ENCODE measurements at places on chromosomes 1 and 21. TPM values are rescaled to one million over a fixed set of nuclear protein-coding genes. Genes with fewer than 3 reads are reported as not detected.

GRCh38 chr1:246798107-246798506, 73.9 kb downstream of the SCCPDH start:
- DNase-seq: no peak

GRCh38 chr1:187921426-187921825, 1092.7 kb downstream of the PLA2G4A start:
- no peak for DNase-seq

GRCh38 chr1:206725109-206725963, 40.6 kb downstream of the MAPKAPK2 start:
- DNase-seq: peak; percentile 35

- DNase-seq: no peak
Observed at GRCh38 chr1:236370420-236370819, 23.7 kb upstream of the EDARADD start.

GRCh38 chr1:153397051-153397923, 6.4 kb upstream of the S100A8 start:
- no peak for DNase-seq

AMPD1 gene
- not detected for total RNA-seq

DNA sequence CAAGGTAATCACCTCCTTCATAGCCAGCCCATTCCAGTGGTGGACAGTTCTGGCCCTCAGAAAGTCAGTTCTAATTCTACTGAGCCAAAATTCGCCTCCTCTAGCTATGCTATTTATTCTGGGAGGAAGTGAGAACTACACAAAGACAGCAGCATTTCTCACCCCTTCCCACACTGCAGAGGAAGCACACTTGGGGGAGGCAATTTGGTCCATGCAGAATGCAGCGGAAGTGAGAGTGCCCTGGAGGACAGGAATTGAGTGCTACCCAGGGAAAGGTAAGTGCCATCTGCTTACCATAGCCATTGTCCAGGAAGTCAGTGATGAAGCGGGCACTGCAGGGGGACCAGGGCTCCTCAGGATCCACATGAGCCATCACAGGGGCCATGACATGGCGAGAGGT, 3.7 kb downstream of the ADAMTS4 start:
- no peak for DNase-seq

RHBG gene
- total RNA-seq: not detected

DNA sequence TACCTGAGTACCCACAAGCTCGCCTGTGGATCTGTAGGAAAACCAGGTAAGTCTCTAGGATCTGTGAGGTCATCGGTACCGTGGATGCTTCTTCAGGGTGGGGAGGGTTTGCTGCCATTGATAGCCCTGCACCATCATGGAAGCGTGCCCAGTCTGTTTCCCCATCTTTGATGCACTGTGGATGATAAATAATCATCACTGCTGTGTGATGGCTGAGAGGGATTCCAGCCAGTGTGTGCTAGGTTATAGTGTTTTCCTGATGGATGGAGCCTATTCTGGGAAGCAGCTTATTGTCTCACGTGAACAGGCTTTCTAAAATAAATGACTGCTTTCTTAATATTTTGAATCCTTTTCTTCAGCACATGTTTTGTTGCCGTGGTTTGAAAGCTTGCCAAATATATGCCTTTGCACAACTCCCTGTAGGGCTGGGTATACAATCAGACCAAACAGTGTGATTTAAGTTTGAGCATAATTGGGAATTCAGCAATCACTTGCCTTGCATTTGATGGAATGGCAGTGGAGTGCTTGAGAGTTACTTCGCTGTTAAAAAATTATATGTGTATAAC, 113.8 kb downstream of the CAMTA1 start:
- peak; percentile 8 for DNase-seq

GPR161 gene
- 5.4 TPM for total RNA-seq

NLRP3 gene
- total RNA-seq: 3.1 TPM

GRCh38 chr1:82762829-82763532, 962.2 kb downstream of the ADGRL2 start:
- DNase-seq: no peak

- peak; percentile 99 for DNase-seq
Observed at GRCh38 chr1:225700164-225700821, 47.4 kb upstream of the ENAH start.

DNA sequence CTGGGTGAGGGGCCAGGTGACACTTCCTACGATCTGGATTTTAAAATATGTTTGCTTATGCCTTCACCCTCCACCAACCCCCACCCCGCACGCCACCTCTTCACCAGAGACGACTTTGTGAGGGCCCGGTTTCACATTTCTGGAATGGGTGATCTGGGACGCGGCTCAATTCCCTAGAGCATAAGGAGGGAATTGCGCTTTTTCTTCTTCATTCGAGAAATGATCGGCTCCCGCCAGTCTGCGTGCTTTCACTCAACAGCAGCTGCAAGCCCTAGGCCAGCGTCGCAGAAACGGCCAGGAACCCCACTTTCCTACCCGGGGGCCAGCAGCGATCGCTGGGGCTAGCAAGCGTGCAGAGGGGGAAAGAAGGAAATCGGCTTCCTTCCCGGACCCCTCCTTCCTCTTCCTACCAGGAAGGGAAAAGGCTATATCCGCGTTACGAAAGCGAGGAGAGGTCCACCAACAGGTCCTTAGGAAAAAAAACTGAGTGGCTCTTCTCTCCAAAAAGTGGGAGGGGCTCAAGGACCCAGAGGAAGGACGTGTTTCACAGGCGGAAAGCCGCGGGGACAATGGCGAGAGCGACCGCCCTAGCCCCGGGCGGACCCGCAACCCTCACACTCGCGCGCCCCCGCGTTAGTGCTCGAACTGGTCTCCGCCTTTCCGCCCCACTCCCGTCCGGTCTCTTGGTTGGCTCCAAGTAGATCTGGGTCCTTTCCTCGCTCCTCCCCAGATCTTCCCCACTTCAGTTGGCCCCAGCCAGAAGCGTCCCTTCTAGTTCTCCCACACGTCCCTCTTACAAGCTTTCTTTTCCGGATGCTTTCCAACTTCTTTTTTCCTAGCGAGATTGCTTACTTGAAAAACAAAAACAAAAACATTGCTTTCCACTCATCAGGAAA, 1.1 kb upstream of the ADAMTS1 start:
- peak; percentile 85 for DNase-seq

CFAP74 gene
- total RNA-seq: 0.10 TPM

DNA sequence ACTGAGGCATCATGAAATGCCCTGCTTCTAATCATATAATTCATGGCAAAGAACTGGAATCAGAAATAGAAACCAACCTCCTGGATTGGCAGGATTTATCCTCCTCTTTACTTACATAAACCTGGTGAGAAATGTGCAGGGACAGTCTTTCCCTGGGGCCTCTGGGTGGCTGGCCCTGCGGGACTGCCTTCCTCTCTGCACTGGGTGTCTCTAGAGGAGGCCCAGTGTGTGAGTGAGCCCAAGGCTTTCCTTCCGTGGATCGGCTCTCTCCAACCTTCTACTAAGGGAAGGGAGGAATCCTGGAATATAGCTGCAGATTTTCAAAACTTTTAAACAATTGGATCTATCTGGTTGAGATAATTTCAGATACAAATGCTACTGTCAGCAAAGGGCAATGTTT, 11.4 kb upstream of the ATP1A1 start:
- DNase-seq: no peak

DNA sequence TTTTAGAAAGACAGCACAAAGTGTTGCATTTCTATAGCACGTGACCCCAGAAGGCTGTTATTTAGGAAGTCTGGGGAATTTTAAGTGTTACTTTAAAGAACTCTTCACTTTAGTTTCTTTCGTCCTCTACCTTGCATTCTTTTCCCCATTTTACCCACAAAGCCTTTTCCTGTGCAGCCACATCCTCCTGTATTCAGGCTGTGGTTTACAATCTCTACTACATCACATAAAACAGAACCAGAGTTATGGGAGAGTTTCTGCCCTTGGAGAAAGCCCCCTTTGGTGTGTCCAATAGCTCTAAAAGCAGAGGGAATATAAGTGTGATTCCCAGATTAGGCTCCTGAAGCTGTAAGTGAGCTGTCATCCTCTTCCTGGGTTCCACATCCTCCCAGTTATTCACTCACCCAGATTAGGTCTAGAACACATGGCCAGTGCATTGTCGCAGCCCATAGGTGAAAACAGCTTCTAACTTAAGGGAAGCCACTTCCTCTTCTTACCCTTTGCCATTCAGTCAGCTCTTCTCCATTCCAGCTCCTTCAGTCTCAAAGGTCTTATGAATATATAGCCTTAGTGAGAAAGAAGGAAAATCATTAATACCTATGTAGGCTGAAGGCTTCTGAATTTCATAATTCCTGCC, 171.1 kb downstream of the PIGK start:
- no peak for DNase-seq

PCNX2 gene
- 6.0 TPM for total RNA-seq

- DNase-seq: no peak
Observed at GRCh38 chr1:162072740-162073139, 3.2 kb downstream of the NOS1AP start.

GRCh38 chr1:222772996-222773379, 36.0 kb downstream of the FAM177B start:
- DNase-seq: peak; percentile 64

- no peak for DNase-seq
Observed at GRCh38 chr1:22750685-22751051, 40.0 kb downstream of the EPHB2 start.

DNA sequence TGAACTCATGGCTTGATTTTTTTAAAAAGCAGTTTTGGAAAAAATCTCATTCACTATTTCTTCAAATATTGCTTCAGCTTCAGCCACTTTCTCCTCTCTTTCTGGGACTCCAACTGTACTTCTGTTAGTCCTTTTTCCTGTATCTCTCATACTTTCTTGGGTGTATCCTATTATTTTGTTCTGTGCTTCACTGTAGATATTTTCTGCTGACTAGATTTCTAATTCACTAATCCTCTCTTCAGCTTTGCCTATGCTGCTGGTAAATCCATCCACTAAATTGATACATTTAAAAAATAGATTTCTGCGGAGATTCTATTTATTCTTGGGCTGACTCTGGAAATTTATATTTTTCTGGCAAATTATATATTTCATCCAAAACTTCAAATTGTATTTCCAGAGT, 4.9 kb upstream of the KCNE2 start:
- no peak for DNase-seq

NUP210L gene
- total RNA-seq: not detected

GRCh38 chr1:90452491-90452890, 264.6 kb downstream of the BARHL2 start:
- no peak for DNase-seq

DNA sequence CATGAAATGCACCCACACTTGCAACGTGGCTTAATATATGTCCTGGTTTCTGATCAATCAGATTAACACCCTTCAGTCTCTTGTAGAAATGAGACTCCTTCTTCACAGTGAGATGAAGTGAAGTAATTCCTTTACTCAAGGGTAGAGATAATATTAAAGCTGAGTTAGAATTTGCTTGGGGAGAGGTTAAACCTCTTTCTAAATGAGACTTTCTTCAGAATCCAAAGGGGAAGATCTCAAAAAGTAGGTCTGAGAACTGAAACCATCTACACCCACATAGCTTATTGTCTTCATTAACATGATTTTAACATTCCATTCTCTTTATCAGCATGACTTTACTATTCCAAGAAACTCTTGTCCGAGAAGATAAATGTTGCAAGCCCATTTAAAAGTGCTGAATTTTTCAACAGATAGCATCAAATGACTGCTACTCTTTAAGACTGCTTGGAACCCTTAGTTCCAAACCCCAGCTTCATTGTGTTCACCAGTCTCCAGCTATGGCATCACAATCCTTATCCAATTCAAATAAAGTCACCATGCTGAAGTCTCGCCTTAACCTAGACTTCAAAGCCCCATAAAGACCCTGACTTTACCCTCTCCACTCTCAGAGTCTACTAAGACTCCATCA, 19.2 kb upstream of the TRAF3IP3 start:
- no peak for DNase-seq

LCE1C gene
- total RNA-seq: not detected

TMEM52 gene
- total RNA-seq: 0.39 TPM

DNA sequence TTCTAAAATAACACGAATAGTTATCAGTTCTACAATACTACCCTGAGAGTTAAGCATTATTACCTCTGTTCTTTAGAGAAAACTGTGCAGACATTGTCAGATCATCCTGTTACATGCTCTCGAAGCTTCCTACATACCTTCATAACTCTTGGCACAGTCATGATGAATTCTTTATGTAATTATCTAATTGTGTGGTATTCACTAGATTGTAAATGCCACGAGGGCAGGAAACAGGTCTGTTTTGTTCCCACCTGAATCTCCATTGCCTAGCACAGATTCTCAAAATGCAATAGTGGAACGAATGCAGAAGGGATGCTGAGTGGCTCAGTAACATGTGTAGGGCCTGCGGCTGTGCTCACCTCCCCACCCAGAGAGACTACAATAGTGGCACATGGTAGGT, 3.4 kb downstream of the SYT2 start:
- no peak for DNase-seq

DNA sequence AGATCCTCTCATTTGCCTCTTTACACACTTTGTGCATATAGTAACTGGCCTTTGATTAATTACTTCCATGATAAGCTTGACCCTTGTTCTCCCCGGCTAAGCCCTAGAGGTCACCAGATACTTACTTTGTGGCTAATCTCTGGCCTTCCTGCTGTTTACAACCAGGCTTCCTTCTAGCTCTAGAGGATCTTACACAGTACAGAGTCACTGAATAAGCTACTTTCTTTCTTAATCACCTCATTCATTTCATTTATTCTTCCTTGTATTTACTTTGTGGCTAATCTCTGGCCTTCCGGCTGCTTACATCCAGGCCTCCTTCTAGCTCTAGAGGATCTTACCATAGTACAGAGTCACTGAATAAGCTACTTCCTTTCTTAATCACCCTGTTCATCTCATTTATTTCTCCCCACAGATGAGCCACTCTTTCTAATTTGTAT, 144.3 kb upstream of the C1orf21 start:
- DNase-seq: peak; percentile 11

DNA sequence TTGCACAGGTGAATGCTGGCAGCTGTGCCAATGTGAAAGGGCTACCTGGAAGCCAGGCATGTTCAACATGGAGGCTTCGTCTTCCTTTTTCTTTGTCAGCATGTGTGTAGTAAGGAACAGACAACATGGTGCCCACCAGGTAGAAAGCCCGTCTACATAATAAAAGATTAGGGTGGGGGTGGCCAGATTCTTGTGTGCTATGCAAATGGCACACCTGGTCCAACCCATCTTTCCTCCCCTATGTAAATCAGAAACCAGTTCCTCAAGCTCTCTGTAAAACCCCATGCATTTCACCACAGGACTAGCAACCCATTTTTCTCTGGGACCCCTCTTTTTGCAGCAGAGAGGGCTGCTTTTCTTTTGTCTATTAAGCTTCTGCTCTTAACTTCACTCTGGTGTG, 72.3 kb upstream of the ZP4 start:
- no peak for DNase-seq

HUNK gene
- total RNA-seq: 0.48 TPM

GRCh38 chr1:206082831-206083695, 30.1 kb downstream of the RHEX start:
- DNase-seq: no peak

KCNK2 gene
- total RNA-seq: 8.0 TPM

- DNase-seq: peak; percentile 32
Observed at GRCh38 chr1:218705391-218705790, 360.3 kb downstream of the TGFB2 start.

USP24 gene
- 26.2 TPM for total RNA-seq
